Ammon's horn (tissue), 1 donor: ENCODE measurements at places on chromosomes 3 and 15.

- no peak for DNase-seq
Observed at GRCh38 chr3:153414982-153415381, 253.0 kb downstream of the RAP2B start.

DNA sequence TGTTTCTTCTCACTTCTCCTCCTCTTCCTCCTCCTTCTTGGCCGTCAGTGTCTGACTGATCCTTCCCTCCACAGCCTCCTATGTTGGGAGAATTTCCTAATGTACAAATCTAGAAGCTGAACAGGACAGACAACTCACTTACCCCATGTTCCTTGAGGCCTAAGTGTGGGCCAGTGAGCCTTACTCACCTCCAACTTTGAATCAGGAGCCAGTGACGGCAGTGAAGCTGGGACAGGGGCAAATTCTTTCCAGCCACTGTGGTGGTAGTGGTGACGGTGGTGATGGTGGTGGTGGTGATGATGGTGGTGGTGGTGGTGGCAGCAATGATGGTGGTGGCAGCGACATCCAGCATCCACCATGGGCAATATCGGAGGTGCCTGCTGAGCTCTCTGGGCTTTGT, 166.3 kb downstream of the FAM43A start:
- no peak for DNase-seq

- no peak for DNase-seq
Observed at GRCh38 chr15:57549935-57550334, 41.8 kb upstream of the MYZAP start.

DNA sequence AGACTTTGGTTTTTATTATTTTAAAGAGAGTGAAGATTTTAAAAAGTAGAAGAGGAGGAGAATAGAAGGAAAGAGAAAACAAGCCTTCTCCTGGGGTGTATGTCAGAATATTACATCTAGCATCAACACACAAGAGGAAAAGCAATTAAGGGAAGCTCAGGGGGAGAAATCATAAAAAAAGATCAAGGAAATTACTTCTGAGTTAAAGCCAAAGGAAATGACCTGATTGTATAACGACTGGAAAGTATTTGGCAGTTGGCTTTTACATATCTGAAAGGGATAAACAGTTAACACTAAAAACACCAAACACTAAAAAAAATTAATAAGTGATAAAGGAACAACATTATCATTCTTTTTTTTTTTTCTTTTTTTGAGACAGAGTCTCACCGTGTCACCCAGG, 58.4 kb downstream of the CPNE4 start:
- no peak for DNase-seq
